ENCODE measurements at places on chromosomes 12 and 14.

GRCh38 chr12:90124914-90125313, 416.3 kb upstream of the ATP2B1 start:
- no peak for DNase-seq

DNA sequence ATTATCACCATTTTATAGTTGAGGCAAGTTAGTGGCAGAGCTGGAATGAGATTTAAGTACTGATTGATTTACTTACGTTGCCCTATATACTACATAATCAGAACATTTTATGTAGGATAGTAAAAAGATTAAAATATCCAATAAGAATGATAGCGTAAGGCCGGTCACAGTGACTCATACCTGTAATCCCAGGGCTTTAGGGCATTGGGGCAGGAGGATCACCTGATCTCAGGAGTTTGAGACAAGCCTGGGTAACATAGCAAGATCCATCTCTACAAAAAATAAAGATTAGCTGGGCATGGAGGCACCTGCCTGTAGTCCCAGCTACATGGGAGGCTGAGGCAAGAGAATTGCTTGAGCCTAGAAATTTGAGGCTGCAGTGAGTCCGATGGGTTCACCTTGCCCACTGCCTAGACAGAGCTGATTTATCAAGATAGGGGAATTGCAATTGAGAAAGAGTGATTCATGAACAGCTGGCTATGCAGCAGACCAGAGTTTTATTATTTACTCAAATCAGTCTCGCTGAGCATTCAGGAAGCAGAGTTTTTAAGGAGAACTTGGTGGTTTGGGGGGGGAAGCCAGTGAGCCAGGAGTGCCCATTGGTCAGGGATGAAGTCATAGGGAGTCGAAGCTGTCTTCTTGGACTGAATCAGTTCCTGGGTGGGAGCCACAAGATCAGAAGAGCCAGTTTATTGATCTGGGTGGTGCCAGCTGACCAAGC, 24.7 kb upstream of the SGPP1 start:
- no peak for DNase-seq

DNA sequence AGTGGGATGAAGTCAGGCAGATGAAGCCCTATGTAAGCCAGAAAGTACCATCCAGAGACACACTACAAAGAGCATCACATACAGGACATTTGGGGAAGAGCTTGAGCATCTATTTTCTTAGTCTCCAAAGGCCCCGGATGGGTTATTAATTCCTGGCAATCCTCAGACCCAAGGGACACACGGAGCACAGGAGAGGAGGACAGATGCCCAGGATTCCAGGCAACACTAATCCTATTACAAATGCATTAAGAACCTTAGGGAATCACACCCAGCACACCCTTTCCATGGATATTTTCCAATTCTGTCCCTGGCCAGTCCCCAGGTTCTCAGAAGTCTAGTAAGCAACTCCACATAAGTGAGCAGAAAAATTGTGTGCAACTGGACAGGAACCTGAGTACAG, 65.9 kb downstream of the CMKLR1 start:
- DNase-seq: no peak

DNA sequence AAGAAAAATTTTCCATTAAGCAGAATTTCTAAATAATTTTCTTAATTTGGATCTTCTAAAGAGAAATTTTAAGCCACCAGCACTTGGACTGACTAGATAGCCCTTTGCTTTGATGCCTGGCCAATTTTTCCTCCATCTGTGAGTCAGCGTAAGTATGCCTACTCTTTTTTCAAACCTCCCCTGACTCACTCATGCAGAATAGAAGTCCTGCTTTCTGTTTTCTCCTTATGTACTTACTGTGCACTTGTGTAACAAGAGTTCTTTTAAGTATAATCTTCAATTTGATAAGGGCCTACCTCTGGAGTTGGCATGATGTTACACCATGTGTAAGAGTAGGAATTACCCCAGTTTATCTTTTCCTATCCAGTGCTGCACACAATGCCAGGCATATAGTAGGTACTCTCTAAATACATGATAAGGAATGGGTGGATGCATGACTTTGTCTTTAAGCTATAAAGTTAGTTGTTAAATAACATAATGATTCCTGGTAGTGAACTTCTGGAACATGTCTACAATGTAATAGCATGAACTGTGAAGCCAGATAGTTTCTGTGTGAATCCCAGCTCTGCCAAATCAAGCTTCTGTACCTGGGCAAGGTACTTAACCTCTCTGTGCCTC, 329.6 kb downstream of the TMTC2 start:
- DNase-seq: no peak

DNA sequence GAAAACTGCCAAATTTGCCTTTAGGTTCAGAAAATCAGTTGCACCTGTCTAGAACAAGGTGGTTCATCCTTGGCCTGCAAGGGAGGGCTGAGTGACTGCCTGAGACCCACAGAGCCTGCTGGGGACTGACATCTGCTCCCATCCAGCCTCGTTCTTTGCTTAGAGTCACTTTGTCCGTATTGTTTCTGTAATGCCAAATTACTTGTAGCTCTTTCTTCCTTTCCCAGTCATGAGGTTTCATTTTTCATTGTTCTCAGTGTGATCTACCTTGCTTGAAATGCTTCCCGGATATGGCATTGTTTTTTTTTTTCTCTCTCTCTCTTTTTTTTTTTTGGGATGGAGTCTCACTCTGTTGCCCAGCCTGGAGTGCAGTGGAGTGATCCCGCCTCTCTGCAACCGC, 21.3 kb downstream of the TSPAN9 start:
- no peak for DNase-seq
